Effector memory CD8-positive, alpha-beta T cell (primary cell): ENCODE measurements at places on chromosomes 5 and 9.
A peak's percentile ranks its signal among the peaks of the same experiment; 100 is the strongest.

GRCh38 chr9:122090287-122090883, 2.7 kb downstream of the TTLL11 start:
- DNase-seq: no peak

- DNase-seq: no peak
These were observed 732.7 kb downstream of the SEMA5A start for GRCh38 chr5:8813180-8813579.

DNA sequence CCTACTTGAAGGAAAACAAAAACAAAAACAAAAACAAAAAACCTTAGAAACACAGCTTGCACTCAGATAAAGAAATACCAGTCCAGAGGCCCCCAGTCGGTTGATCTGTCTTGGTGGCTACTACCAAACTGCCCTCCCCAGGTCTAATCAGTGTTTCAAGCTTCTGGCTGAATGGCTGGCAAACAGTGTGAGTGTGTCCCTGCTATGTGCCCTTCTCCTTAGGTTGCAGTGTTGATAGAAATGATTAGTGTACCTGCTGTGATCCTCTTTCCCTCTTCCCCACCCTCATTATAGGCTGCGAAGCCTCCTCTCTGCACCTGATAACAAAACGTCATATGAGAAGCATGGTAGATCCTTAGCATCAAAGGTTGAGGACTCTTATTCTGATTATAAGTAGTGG, 12.8 kb downstream of the NR4A3 start:
- no peak for DNase-seq

- no peak for DNase-seq
These were observed 52.6 kb upstream of the SH3PXD2B start for GRCh38 chr5:172506921-172507320.

- DNase-seq: no peak
These were observed 11.4 kb upstream of the UNC5A start for GRCh38 chr5:176798949-176799348.

DNA sequence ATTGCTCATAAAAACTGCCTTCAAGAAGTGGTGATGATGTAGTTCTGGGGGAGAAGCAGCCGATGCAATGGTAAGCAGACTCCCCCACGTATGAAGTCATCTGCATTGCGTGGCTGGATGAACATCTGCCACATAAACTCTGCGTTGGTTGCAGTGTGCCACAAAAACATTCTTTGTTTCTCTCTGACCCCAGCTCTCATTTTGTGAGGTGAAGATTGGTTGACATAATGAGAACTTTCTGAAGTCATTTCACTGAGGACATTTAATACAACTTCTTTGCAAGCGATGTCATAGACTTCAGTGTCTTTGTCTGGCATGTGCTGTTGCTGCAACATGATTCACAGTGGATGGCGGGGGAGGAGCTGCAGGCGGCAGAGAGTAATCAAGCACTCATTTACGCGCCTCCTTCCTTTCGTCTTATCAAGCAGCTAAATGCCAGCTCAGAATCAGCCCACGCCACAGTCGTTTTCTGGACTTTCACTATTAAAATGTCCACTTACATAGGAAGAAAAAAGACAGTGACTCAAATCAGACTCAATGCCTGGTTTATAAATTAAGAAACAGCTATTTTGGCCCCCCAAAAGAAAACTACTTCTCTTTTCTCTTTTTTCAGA, 91.5 kb upstream of the NFIL3 start:
- no peak for DNase-seq

GRCh38 chr9:91978740-91979414, 28.8 kb upstream of the ROR2 start:
- peak; percentile 12 for DNase-seq

- DNase-seq: no peak
These were observed 1057.3 kb downstream of the TLE1 start for GRCh38 chr9:80632041-80632440.

- DNase-seq: no peak
These were observed 507.7 kb downstream of the CCDC171 start for GRCh38 chr9:16060436-16061129.

DNA sequence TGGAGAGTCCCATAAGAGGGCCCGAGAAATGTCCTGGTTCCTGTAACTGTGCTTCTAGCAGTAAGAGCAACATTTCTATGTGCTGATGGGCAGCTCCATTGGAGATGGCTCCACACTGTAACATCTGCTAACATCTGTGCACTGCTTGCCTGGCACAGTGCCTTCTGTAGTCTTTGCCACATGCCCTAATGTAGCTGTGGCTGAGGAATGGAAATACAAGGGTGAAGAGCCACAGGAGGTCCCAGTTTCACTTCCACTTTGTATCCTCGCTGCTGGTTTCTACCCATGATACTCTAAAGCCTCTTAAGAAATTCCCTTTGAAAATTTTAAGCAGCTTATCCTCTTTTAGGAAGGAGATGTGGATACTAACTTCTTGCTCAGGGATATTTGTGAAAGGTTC, 97.4 kb downstream of the HOMER1 start:
- no peak for DNase-seq

- no peak for DNase-seq
These were observed 52.8 kb upstream of the LRRTM2 start for GRCh38 chr5:138927979-138928378.

GRCh38 chr5:43427306-43427705, 15.1 kb upstream of the CCL28 start:
- no peak for DNase-seq

DNA sequence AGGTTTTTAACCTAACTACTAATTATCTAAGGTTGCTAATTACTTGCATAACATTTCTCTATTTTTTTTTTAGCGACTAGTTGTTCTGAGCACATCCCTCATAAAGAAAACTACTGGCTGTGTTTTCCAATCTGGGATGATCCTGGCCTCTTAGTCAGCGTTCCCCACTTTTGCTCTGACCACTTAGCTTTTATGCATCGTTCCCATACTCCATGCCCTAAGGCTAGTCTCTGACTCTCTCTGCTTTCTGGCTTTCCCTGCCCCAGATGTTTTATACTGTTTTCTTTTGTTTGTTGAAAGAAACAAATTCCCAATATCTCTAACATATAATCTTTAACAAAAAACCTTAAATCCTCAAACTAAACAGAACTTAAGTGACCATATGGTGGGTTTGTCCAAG, 217.9 kb downstream of the SPATA31D1 start:
- DNase-seq: no peak

GRCh38 chr9:5438301-5439162, 807 bp upstream of the PLGRKT start:
- peak; percentile 47 for DNase-seq

DNA sequence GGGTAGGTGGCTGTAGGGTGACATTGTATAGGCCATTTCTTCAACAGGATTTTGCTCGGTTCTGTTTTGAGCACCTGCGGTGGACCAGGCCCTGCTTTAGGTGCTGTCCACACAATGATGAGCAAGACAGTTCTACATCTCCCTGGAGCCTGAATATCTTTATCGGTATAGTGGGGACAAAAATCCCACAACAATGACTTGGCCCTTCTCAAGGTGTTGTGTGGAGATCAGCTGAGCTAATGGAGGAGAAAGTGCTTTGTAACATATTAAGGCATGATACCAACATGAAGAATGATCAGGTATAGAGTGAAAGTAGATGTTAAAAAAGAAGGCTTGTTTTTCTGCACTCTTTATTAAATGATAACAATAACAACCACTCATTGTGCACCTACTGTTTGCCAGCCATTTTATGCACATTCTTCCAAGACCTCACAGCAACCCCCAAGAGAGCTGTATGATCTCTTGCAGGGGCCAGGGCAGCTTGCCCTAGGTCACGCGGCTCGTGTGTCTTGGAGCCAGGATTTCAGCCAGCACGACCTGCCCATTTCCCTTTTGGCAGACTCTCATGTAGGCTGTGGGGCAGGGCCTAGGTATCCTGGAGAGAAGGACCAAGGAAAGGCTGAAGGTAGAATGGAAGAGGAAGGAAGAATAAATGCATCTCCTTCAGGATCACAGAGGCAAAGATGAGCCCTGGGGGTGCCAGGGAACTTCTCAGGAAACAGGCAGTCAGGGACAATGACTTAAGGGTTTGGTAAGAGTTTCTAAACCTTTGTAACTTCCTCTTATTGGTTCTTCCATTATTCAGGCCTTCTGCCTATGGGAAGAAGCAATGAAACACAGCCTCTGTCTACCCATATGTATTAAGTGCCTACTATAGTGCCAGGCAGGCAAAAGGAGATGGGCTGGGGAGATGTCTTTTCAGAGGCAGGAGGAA, 50.0 kb upstream of the PPARGC1B start:
- DNase-seq: no peak

GRCh38 chr5:820245-820644, 30.5 kb downstream of the ZDHHC11 start:
- DNase-seq: no peak

GRCh38 chr9:88816141-88816540, 175.1 kb upstream of the S1PR3 start:
- DNase-seq: no peak

GRCh38 chr5:158278216-158278925, 419.4 kb upstream of the CLINT1 start:
- DNase-seq: no peak

DNA sequence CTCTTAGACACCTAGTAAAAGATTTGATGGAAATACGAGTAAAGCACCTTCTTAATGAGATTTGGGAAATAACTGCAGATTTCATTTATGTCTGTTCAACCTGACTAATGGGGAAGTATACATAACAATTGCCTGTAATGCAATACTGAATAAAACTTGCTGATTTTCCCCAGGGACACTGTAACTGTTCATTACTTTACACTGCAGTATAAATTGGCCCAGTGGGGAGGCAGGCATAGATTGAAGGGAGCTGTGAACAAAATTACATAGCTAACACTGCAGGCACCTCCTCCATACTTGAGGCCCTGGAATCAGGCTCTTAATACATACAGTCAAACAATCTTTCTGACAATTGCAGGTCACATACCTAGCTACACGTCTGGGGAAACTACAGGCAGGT, 216.2 kb downstream of the PTPRD start:
- DNase-seq: no peak
